ENCODE measurements at places on chromosomes 4 and X.
A peak's percentile ranks its signal among the peaks of the same experiment; 100 is the strongest.

DNA sequence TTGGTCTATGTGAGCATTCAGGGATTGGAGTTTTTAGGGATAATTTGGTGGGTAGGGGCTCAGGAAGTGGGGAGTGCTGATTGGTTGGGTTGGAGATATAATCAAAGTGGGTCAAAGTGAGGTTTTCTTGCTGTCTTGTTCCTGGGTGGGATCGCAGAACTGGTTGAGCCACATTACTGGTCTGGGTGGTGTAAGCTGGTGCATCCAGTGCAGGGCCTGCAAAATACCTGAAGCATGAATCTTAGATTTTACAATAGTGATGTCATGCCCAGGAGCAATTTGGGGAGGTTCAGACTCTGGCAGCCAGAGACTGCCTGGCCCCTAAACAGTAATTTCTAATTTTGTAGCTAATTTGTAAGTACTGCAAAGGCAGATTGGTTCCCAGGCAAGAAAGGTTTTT is 665.6 kb upstream of the PRKX start:
- DNase-seq, result no peak

- DNase-seq, result no peak
Observed at GRCh38 chrX:103012945-103013344, 51.0 kb downstream of the BEX1 start.

GRCh38 chr4:169142906-169143305 is 127.8 kb downstream of the SH3RF1 start:
- DNase-seq, result no peak

GRCh38 chrX:30259927-30260326 is 13.0 kb downstream of the MAGEB1 start:
- no peak for DNase-seq

GRCh38 chrX:118554511-118554910 is 58.9 kb downstream of the DOCK11 start:
- DNase-seq, result no peak

DNA sequence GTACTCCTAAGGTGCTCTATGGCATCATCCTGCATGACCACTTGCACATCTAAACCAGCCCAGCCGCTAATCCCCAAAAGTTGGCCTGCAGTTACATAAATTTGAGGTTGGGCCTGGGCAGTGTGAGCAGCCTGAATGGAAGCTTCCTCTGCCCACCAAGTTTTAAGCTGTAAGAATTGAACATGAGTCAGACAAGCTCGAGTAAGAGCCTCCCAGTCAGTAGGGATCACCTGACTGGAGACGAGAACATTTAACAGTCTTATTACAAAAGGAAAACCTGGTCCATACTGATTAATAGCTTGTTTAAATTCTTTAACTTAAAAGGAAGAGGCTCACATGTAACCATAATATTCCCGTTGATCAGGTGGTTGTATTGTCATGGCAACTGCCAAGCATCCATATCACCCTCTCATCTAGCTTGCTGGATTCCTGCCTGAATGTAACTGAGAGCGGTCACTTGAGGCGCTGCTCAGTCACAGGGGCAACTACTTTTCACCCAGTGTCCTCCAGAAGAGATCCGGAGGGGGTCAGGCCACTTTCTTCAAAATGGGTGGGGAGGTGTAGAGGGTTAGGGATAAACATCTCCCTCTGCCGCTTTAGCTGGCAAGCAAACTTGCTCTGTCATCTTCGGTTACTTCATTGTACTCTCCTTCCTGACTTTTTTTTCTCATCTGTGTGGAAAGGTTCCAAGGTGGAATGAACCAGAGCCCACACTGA is 56.6 kb upstream of the WDR1 start:
- no peak for DNase-seq

DNA sequence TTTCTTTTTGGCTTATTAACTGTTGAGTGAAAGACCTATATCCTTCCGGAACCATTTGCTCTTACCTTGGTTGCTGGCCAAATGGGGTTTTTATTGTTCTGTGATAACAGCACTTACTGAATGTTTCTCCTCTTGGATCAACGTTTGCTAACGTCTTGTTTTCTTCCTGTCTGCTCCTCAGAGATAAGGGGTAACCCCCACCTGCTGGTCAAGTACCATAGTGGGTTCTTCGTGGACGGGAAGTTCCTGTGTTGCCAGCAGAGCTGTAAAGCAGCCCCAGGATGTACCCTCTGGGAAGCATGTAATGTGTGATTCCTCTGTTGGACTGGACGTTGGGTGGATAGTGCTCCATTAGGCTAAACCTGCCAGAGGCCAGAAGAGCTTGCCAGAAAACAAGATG is 15.3 kb downstream of the BMX start:
- DNase-seq, result no peak

DNA sequence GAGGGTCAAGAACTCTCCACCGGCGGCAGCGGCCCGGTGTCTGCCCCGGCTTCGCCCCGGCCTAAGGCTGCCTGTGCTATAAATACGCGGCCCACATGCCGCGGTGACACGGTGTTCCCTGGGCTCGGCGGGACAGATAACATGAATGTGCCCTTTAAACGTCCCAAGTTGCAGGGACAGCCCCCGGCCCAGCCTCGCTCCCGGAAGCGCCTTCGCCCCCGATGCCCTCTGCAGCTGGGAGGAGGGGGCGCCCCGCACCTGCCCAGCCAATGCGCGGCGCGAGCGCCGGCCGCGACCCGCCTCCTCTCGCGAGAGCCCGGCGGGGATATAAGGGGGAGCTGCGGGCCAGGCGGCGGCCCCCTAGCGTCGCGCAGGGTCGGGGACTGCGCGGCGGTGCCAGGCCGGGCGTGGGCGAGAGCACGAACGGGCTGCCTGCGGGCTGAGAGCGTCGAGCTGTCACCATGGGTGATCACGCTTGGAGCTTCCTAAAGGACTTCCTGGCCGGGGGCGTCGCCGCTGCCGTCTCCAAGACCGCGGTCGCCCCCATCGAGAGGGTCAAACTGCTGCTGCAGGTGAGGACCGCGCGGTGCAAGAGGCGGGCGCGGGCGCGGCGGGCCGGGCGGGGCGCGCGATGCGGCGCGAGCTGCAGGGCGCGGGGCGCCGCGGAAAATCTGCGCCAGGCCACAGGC is at the start of gene SLC25A4:
SLC25A4 (plus strand) TSS at position 355 of the 689 bp plus-strand sequence; CDS start at position 462, 107 bp downstream.
- DNase-seq, result peak; percentile 75

GRCh38 chrX:118345464-118346257 is at the start of gene WDR44:
WDR44 (plus strand) TSS chrX:118346106; CDS start chrX:118346504, 398 bp downstream.
- DNase-seq, result peak; percentile 87

DNA sequence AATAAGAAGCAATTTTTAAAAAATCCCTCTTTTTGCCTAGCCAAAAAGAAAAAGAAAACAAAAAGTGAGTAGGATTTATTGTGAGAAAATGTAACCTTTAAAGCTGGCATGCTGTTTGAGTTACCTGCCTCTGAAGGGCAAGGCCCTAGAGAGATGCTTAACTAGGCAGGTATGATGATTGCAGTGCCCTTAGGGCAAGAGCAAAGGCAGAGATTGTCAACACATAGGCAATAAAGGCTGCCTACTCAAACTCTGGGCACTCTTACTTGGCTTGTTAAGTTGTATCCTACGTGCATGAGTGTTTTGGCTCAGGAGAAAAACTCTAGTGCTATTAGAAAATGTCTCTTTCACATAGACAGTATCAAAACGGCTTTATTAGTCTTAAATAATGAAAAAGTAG is 306.0 kb downstream of the RPA4 start:
- DNase-seq, result no peak

DNA sequence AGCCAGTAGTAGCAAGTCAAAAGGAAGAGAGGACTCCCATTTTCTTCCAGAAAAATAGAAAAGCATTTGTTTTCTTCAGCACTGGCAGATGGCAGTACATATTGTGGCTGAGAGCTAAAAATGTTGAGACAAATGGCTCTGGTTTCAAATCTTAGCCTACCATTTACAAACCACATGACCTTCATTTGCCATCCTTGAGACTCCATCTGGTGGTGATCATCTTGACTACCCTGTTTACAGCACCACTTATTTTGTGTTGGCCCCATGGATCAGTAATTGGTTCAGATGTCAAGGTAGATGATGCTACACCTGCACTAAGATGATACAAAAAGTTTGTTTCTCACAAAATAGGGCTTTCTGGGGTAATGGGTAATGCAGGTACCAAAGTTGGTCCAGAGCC is 951.8 kb upstream of the IGFBP7 start:
- DNase-seq, result no peak

GRCh38 chrX:140975472-140975871 is 26.9 kb upstream of the SPANXB1 start:
- DNase-seq, result no peak

All from NCI-H2171 (cell line).